Hematopoietic multipotent progenitor cell treated with erythropoietin and hydrocortisone succinate and interleukin-3 and kit ligand, for 6 days (in vitro differentiated cells): ENCODE measurements at places on chromosomes 12 and 14.
A peak's percentile ranks its signal among the peaks of the same experiment; 100 is the strongest.

- DNase-seq, result no peak
Measured at GRCh38 chr12:131900397-131900796, 6.0 kb downstream of the ULK1 start.

GRCh38 chr12:56216461-56216860 is 5.3 kb downstream of the RNF41 start:
- DNase-seq, result no peak

DNA sequence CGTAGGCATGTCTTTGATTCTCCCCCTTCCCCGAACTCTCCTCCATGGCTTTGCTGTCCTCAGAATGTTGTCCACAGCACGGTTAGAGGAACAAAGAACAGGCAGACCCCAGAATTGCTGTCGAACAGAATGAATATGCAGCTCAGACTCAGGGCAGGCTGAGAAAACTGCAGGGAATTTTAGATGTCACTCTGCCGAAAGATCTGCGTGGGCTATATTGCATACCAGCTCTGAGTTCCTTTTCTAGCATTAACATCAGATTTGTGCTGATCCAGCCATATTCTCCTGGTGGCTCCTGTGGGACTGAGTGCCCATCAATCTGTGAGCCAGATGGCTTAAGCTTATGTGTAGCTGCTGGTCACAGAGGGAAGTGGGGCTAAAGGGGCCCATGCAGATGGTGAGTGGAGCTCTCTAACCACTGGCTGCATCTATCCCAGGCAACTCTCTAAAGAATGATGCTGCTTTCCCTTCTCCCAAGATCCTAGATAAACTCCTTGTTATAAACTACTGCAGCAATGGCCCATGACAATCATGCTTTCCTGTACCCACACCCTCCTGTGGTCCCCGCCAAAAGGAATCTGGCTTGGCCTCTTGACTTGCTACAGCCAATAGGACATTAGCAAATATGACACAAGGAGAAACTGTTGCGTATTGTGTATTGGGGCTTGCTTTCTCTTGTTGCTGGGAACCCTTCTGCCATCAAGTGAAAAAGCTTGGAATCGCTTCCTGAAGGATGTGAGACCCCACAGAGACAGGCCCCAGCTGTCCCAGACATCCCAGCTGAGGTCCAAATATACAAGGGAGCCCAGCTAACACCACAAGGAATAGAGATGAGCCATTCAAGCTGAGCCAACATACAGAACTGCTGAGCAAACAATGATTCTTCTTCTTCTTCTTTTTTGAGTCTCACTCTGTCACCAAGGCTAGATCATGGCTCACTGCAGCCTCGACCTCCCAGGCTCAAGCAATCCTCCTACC is 101.3 kb downstream of the FOXN3 start:
- no peak for DNase-seq

- DNase-seq, result no peak
Measured at GRCh38 chr14:104972301-104973134, 5.7 kb downstream of the AHNAK2 start.

DNA sequence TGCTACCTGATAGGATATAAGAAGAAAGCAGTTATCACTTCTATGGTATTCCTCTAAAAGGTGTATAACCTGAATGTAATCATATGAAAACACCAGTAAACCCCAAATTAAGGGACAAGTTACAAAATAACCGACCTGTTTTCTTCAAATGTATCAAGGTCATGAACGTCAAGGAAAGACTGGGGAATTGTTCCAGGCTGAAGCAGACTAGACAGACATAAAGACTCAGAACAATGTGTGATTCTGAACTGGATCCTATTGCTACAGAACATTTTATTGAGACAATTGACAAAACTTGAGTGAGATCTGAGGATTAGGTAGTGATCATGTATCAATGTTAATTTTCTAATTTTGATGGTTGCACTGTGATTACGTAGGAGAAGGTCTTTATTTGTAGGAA is 15.4 kb upstream of the LRP6 start:
- no peak for DNase-seq

DNA sequence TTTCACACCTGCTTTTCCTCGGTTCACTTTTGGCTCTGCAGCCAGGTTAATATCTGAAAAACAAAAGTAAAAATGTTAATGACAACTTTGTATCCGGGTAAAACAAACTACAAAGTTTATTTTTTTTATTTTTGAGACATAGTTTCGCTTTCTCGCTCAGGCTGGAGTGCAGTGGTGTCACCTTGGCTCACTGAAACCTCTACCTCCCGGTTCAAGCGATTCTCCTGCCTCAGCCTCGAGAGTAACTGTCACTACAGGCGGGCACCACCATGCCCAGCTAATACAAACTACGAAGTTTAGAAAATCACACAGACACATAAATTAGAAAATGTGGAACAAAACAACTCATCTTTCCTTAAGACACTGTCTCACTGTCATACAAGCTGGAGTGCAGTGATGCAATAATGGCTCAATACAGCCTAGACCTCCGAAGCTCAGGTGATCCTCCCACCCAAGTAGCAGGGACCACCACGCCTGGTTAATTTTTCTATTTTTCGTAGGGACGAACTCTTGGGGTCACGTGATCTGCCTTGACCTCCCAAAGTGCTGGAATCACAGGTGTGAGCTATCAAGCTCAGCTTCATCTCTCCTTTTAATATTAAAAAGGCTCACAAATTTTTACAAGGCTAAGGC is 38.1 kb downstream of the HNRNPC start:
- no peak for DNase-seq

DNA sequence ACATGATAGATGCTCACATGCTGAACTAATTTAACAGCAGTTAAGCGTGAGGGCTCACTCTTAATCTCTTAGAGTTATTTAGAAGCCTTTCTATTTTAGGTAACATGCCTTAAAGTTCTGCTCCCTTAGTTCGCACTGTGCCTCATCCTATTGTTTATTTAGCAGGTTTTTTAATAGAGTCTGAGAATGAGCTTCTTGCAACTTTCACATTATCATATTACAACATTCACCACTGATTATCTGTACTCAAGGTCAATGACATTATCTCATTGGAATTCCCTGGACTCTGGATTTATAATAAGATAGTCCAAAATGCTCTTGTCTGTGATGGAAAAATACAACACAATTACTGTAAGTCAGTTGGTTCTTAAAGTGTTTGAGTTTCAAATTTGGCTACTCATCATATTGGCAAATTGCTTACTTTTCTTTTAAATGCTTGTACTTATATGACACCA is 183.6 kb upstream of the SLC38A2 start:
- DNase-seq, result no peak

GRCh38 chr12:45913631-45914030 is 76.7 kb downstream of the SCAF11 start:
- DNase-seq, result no peak

DNA sequence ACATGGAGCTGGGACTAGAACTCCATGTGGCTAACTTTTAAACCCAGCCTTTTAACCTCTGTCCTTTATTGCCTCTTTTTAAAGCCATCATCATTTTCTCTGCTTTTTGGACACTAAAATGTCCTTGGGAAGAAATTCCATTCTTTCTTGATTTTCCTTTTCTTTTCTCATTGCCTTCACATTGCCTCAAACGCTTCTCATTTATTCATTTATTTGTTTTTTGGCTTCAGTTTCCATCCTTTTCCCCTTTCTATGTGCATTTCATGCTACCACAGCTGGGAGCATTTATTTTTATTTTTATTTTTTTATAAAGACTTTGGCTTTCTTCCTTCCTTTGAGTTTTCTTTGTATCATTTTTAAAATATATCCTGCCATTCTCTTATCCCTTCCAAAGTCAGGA is 212.2 kb downstream of the DACT1 start:
- no peak for DNase-seq

DNA sequence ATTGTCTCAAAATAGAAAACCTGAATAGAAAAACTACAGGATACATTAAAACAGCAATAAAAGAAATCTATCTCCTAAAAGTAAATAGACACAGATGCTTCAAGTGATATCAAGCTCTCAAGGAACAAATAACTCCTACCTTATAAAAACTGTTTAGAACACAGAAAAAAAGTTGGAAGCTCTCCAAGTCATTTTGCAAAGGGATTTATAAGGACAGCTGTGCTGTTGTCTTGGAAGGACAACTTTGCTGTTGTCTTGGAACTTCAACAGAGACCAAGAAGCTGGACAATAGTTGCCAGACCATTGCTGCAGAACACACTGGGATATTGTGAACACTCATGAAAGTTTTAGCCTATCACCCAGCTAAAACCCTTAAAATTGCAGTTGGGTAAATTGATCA is 780.7 kb downstream of the FLRT2 start:
- no peak for DNase-seq

- no peak for DNase-seq
Measured at GRCh38 chr14:67392800-67393199, 19.2 kb downstream of the PLEK2 start.

GRCh38 chr12:19657118-19657731 is 217.9 kb downstream of the AEBP2 start:
- DNase-seq, result no peak

DNA sequence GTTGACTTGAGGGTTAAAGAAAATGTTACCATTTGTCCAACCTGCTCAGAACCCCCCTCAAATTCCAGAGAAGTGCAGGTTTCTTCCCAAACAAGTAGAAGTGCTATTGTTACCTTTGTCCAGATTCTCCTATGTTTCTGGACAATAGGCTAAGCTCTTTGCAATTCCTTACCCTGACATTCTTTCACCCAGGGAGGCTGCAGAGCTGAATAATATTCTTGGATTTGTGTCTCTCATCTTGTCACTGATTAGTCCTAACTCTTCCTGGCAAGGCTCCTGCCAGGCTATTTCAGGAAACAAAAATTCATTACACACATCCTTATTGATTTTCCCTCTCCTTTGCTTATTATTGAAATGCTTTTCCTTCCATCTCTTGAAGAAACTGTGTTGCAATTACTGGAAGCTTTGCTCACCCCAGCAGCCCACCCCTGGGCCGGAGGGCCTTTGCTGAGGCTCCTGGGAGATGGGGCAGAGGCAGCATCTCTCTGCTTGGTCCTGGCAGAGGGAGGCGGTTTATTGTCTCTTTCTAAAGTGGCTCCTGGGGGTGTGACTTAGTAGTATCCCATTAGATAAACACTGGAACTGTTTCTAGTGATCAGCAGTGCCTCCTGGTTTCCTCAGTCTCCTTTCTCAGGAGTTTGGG is 207.5 kb upstream of the PELI2 start:
- DNase-seq, result no peak

DNA sequence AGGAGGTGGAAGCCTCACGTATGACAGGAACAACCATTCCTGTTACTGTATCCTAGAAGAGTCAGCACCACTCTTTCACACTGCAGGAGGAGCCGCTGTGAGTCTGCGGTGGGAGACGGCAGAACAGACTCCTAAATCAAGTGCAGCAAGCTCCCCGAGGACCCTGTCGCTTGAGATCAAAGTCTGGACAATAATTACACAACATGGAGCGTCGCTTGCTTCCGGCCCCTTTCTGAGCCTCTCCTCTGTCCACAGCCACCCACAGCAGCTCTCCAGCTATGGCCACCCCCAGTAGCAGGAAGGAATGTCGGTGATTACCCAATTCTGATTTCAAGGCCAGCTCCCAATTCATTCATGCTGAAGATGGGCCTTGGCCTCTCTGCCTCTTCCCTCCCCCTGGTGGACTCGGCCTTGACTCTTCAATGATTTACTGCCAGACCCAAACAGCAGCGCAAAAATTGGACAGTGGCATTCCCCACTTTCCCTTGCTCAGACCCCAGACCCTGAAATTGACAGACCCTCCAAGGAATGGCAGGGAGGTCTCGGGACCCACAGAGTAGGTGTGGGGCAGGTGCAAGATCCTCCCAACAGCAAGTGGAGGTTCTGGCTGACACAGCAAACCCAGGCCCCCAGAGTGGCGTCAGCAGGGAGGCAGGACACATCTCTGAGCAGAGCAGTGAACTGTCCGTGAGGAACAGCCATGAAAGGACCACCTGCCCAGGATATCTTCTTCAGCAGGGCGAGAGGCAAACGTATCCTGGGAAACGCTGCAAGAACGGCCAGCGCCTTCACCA is 272.7 kb upstream of the DIO3 start:
- no peak for DNase-seq

GRCh38 chr12:16610743-16611142 is 4.8 kb upstream of the LMO3 start:
- DNase-seq, result no peak

DNA sequence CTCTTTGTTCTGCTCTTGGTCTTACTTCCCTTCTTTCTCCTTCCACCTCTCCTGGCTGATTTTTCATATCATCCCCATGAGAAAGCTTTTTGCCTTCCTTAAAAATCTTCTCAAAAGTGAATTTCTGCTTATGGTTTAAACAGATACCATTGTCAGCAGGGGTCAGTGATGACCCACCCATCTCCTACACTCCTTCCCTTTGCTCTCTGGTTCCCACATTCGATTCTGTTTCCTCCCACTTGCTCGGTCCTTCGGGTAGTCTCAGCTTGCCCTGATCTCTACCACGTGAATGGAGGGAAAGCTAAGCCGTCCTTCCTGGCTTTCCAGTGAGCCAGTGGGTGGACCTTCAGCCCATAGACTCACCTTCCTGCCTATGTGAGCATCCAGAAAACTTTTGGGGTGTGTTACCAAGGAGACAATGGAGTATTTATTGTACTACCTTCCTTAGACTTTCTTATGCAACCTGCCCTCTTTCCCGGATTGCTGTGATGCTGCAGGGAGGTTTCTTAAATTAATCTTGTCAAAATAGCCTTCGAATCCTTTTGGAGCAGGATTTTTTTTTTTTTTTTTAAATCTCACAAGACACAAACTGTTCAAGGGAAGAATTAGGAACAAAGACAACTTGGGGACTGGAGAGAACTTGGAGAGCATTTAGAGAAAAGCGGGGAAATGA is 306.3 kb downstream of the CACNA1C start:
- peak; percentile 47 for DNase-seq

DNA sequence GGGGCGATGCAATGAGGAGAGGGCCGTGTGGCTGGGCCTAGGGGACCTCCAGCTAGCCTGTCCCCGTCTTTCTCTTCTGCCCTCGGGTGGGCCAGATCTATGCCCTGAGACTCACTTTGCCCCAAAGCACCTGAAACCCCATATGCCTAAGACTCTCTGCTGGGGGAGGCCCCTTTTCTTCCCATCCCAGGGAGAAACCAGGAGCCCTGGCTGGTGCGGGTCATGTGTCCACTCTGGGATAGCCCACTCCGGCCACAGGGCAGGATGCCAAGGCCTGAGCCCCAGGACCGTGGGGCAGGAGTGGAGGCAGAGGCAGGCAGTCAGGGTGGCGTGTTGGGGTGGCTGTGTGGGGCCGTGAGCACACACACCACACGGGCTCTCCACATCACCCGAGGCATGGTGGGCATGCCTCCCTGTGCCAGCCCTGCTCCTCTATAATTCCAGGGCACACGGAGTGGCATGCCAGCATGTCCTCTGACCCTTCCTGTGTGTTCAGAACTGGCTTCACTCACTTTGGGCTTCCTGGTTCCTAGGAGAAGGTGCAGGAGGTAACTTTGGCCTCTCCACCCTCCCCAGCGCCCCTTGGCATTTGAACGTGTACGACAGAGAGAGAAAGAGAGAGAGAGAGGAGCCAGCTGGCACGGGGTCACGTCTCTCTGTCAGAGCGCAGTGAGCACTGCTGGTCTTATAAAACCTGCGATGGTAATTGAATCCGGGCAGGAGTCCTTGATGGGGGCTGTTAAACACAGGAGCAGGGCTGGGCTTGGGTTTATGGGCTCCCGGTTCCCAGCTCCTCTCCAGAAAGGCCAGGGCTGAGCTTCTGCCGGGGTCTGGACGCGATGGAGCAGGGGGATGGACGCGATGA is 144.2 kb downstream of the KIF26A start:
- DNase-seq, result no peak
